ENCODE measurements at places on chromosomes 5 and 9.

DNA sequence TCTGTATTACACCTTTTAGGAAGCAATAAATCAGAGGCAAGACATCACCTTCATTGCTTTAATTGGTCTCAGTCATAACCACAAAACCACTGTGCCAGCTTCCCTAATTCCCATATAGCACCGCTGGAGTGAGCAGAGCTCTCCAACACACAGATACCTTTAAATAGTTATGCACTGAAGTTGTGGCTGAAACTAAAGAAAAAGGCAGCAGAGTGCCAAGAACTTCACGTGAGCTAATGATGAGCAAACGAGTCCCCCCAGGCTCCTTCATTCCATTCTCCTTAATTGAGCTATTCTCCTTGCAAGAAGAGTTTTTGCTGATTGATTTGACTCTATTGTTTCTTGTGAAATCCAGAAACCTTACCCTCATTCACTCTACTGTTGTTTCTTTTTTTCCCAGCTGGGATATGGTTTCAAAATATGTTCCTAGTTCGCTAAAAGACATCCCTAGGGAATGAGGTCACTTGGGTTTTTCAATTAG is 501.5 kb downstream of the SPATA31D1 start:
- no peak for DNase-seq

DNA sequence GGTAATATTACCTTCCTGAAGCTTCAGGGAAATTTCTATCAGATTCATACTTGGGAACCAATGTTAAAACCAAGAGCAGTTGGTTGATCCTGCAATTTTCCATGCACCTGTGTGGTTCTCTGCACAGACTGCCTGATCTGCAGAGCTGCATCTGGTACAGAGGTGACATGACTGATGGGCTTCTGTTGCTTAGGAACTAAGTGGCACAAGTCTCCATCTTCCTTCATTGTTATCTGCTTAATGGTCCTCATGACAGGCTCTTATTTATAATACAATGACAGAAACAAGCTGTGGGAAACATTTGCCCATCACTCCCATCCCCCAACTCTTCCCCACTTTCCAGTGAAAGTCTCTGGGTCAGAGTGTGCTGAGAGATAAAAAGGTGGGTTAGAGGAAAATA is 799.1 kb downstream of the TAF11L14 start:
- no peak for DNase-seq

DNA sequence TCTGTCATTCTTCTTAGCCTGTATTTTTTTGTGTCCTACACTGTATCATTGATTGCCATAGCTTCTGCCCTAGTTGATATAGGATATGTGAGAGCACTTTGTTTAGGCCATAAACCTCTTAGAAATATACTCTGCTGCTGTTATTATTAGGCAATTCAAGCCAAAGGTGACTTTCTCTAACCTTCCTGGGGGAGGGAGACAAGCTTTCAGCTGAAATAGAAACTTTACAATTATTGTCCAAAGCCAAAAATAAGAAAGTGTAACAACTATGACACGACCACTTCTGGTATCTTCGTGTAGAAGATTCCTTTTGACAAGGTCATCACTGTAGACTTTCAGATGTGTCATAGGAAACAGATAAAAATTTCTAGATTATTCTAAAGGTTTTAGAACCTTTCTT is 12.2 kb upstream of the CSNK1A1 start:
- DNase-seq = no peak

- no peak for DNase-seq
Measured at GRCh38 chr9:117772960-117773359, 68.8 kb downstream of the TLR4 start.

DNA sequence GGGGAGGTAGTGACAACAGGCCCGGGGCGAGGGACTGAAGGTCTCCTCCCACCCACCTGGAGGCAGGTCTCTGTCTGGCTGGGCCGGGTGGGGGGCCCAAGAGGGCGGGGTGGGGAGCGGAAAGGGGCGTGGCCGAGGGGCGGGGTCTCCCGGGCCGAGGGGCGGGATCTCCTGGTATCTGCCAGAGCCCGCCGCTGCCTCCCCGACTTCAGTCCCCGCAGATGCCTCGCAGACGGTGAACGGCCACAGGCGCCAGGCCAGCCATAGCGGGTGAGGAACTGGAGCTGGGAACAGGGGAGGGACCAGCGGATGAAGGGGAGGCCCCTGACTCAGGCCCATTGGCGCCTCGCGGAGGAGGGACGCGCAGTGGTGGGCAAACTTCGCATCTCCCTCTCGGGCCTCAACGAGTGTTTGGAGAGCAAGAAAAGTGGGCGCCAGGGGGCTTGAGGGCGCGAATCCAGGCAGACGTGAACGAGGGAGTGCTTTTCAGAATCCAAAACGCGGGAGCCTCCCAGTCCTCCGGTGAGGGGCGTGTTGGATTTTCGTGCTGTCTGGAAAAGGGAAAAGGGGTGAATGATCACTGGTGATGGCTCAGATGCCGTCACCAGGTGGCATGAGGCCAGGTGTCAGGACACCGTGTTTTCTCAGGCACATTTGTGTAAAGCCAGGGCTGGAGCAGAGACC is at the start of gene ADGRD2:
ADGRD2 (plus strand) TSS at position 211 of the 684 bp plus-strand sequence. CDS start 1,216 bp downstream, outside the sequence.
- DNase-seq = no peak

GRCh38 chr5:157481265-157481664 is 21.3 kb downstream of the NIPAL4 start:
- DNase-seq = no peak

DNA sequence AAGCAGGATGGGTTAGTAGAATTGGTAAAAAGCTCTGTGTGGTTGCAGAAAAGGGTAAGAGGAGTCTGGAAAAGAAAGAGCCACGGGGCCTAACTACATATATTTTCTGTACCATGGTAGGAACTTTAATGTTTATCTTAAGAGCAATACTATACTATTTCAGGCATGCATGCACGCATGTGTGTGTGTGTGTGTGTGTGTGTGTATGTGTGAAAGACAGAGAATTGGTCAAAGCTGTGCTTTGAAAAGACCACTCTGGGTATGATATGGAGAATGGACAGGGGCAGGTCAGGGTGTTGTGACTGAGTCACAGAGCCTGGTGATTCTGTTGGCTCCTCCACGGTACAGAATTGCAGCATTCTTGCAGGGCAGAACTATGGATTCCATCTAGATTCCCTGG is 339.3 kb downstream of the SLIT3 start:
- no peak for DNase-seq

- no peak for DNase-seq
Measured at GRCh38 chr5:1930880-1931603, 48.3 kb upstream of the IRX4 start.

- DNase-seq = no peak
Measured at GRCh38 chr9:137236936-137237421, 4.1 kb upstream of the TUBB4B start.

DNA sequence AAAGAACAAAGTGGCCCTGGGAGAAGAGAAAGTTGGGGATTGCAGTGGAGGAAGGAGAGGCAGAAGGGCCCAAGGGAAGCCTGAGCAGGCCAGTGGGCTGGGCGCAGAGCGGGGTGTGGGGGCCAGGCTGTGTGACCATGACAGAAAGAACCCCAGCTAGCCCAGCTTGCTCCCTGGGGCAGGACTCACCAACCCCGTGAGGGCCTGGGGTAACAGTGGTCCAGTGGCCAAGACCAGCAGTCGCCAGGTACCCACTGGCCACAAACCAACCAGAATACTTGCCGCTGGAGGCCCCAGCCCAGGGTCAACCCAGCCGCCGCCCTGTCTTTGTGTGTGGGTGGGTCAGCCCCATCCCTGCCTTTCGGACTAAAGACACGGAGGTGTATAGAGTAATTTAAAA is 146.5 kb downstream of the CACNA1B start:
- DNase-seq = no peak

- DNase-seq = peak; percentile 30
Measured at GRCh38 chr5:149578896-149579295, 2.4 kb upstream of the ARHGEF37 start.

DNA sequence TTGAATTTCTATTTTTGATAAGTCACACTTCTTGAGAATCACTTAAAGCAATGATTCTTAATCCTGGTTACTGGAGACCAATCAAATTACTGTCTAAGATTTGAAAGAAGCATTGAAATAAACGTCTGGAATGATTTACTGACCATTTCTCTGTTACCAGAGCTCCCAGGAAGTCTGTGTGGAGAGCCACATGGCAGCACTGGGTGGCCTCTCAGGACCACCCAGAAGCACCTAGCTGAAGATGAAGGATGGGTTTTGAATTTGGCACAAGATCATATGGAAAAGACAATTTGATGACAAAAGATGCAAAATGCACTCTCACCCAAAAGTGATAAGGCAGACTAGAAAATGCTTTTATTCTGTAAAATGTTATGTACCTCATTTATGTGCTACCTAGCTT is 30.4 kb downstream of the IARS1 start:
- no peak for DNase-seq

GRCh38 chr5:67669916-67670315 is 473.3 kb upstream of the CD180 start:
- no peak for DNase-seq

GRCh38 chr5:157918811-157919742 is 60.1 kb upstream of the CLINT1 start:
- no peak for DNase-seq

- no peak for DNase-seq
Measured at GRCh38 chr9:24073007-24073592, 247.1 kb upstream of the ELAVL2 start.

GRCh38 chr5:118033686-118034338 is 954.5 kb downstream of the DTWD2 start:
- no peak for DNase-seq

DNA sequence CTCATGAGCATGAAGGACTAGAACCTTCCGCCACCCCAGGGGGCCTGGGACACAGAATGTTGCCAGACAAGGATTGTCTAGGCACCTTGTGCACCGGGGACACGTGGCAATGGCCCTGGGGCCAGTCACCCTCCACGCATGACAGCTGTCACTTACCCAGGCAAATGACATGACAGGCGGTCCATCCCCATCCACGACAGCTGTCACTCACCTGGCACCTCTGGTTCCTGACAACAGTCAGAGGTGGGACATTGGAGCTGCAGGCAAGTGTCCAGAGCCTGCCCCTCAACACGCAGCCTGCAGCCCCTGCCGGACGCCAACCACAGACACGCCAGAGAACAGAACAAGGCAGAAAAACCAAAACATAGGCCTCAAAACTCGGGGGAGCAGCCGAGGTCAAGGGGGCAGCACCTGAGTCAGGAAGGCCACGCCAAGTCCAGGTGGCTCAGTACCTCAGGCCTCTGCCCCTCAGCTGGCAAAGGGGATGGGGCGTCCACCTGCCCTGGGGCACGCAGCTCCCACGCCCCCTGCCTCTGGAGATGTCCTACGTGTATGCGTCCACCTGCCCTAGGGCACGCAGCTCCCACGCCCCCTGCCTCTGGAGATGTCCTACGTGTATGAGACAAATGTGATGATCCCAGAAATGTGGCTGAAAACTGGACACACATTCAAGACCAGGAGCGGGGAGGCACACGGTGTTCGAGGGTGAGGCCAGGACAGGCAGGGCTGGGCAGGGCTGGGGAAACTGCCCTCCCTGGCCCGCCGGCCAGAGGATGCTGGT is 14.5 kb downstream of the VAV2 start:
- DNase-seq = no peak

- DNase-seq = no peak
Measured at GRCh38 chr5:56176871-56177533, 56.1 kb downstream of the ANKRD55 start.

DNA sequence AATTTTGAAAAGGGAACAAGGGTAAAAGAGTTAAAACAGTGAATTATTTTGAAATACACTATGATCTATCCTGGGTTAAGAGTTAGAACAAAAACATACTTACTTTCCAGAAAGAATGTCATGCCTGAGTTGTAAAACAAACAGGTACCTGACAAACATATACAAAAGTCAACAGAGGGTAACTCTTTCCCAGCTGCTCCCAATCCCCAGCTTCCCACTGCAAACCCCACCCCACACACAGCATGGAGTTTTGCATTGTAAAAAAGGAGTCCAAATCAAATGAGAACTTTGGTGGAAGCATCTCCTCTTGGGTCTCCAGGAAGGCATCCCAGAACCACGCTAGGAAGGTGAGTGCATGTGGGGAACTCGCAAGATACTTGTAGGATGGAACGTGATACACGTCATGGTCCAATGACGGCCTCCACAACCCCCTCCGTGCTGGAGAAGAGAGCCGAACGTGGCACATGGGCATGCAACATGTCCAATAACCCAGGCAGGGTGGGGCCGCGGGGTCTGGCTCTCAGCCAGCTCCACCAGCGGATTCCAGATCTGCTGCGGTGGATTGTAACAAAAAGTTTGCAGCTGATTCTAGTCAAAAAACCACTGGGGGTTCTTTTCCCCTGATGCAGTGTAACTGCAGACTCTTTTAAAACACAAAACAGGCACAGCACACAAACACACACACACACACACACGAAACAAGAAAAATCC is 55.8 kb downstream of the EPB41L4B start:
- DNase-seq = peak; percentile 33

All from NCI-H187 treated with DMSO at 0.1 percent for 48 hours (cell line).